ENCODE measurements at places on chromosomes 11 and 22.
A peak's percentile ranks its signal among the peaks of the same experiment; 100 is the strongest.

DNA sequence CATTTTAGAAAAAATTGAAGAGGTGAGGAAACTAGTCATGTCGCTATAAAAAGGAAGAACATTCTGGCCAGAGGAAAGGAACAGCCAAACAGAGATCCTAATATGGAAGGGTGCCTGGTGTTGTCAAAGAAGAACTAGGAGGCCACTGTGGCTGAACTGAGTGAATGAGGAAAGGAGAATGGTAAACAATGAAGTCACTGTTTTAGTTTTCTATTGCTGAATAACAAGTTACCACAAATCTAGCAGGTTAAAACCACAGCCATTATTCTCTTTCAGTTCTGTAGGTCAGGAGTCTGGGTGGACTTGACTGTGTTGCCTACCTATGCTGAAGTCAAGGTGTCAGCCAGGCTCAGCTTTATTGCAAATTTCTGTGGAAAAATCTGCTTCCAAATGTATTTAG lies 549.3 kb upstream of the CCDC90B start:
- no peak for DNase-seq

GRCh38 chr11:125435461-125436238 lies 60.4 kb downstream of the FEZ1 start:
- no peak for DNase-seq

- DNase-seq = no peak
Measured at GRCh38 chr11:15836795-15837194, 519.6 kb downstream of the SOX6 start.

DNA sequence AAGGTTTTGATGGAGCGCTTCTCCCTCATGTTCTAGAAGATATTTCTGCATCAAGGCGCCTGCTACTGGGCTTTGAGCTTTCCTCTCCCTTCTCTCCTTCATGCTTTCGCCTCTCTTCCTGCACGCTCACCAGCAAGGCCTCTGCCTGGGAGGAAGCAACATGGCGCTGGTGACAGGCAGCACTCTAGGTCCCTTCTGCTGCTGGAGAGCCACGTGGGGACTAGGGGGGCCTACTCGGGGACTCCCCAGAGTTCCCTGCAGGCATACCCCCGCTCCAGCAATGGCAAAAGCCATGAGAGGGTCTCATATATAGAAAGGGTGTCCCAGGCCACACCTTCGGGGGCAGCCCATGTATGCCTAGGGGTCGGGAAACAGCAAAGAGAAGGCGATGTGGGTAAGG lies 49.7 kb downstream of the GRIK4 start:
- DNase-seq = no peak

GRCh38 chr22:26097411-26097810 lies 71.9 kb upstream of the SEZ6L start:
- no peak for DNase-seq

DNA sequence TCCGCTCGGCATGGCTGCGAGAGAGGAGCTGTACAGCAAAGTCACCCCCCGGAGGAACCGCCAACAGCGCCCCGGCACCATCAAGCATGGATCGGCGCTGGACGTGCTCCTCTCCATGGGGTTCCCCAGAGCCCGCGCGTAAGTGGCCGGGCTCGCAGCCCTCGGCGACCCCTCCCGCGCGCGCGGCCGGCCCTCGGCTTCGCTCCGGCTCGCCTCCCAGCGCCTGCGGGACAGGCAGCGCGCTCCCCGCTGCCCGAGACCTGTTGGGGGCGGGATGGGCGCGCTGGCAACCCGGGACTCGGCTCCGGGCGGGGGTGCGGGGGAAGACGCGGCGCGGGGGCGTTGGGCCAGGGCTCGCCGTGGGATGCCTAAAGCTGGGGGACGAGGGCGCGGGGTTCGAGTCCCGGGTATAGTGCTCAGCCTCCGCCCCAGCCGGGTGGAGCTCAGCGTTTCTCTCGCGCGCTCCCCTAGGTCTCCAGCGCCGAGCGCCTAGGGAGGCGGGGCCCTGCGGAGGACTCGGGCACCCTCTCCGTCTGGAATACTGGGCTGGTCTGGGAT lies 630 bp downstream of the UBASH3B start:
- DNase-seq = peak; percentile 69

DNA sequence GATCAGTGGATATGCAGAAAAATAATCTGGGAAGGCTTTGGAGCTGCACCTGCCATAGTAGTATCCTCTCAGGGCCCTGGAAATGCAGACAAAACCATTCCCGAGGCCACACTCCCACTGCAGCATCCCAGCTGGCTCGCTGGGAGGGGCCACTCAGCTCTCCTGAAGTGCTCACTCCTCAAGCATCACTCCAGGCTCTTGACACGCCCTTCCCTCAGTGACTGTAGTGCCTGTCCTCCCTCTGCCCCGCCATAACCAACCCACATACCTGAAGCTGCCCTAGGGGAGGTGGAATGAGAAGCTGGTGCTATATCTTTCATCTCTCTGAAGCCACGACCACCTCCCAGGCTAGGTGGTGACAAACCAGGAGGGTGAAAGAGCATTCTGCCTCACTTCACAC lies 4.8 kb downstream of the DSCAML1 start:
- no peak for DNase-seq

DNA sequence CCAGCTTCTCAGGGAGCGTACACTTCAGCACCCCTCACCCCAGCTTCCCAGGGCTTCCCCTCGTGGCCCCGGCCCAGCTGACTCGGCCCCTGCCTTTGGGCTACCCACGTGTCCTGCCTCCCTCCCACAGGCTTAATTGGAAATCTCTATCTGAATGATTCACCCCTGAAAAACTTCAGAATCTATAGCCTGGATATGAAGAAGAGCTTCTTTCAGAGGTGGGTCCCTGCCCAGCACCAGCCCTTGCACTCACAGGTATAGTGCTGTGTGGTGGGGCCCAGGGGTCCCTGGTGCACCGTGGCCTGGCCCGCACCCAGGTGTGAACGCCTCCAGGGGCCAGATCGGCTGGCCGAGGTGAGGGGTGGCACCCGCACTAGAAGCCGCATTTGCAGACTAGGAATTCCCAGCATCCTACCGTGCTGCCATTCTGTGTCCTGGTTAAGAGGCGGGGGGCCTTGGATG lies 38.4 kb downstream of the B3GAT1 start:
- DNase-seq = no peak
